ENCODE measurements at places on chromosomes 11 and 22. TPM values are rescaled to one million over a fixed set of nuclear protein-coding genes. Genes with fewer than 3 reads are reported as not detected.

DNA sequence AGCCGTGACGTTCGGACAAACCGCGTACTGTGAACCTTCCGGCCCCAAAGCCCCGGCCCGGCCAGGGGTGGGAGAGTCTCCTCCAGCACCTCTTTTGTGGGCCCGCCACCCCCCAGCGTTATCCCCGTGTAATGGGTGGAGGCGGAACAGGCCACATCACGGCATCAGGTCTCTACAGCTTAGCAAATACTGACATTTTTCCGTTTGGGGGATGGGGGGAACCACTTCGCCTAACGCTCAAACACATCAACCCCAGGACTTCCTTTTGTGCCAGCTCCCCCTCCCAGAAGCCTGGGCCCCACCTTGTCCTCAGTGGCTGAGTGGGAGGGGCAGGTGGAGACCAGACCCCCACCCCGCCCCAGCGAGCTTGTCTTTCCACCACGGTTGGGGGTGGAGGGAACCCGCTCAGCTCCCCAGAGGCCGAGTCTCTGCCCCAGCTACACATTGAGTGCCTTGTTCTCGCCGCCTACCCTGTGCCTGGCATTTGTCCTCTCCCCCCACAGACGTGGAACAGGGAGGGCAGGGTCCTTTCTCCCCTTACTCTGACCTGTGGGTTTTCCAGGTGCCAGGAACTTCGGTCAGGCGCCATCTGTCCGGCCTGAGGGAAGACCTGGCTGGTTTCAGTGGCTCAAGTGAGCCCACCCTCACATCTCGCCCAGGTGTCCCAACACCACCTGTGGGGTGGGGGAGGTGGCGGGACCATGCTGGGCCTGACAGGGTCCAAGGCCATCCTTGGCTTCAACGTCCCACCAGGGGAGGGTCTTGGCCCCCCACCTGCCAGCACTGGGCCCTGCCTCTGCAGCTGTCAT is 29.6 kb downstream of the SBF1 start:
- H3K27ac ChIP-seq, result peak overlapping the region; percentile 15
- no peak overlapping the region for H3K4me3 ChIP-seq
- no peak for DNase-seq
- no peaks in the 10 kb centered on the region for H3K27me3 ChIP-seq
- no peaks in the 10 kb centered on the region for H3K36me3 ChIP-seq
- no peaks in the 10 kb centered on the region for H3K4me1 ChIP-seq

- no peak for DNase-seq
- H3K27me3 ChIP-seq, result no peaks in the 10 kb centered on the region
These were observed 13.0 kb upstream of the CXCR5 start for GRCh38 chr11:118870396-118871343.

DNA sequence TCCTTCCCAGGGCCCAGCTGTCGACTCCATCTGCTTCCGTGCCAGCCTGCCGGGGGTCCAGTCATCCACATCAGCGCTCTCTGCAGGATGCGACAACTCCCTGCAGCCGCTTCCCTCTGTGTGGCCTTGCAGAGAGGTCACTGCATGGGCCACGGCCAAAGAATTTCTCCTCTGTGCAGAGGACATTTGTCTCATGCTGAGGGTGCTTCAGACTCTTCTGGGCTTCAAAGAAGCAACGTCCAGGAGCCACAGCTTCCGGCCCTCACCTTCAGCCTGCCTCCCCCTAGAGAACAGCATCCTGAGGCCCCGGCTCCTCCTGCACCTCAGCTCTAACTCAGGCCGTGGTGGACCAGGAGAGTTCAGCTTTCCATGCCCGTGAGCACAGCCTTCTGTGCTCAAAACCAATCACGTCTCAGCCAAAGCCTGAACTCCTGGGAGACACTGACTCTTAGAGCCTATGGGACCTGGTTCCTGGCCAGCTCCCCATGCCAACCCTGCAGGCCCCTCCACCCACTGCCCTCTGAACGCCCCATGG is 258.9 kb downstream of the BRD1 start:
- no peaks in the 10 kb centered on the region for H3K36me3 ChIP-seq
- H3K27me3 ChIP-seq, result no peaks in the 10 kb centered on the region
- H3K4me1 ChIP-seq, result no peaks in the 10 kb centered on the region
- no peak for DNase-seq

GRCh38 chr11:64035576-64035975 is at the start of gene FLRT1:
Gene FLRT1, plus strand, starts transcription at chr11:64035931. Its CDS starts 80,337 bp downstream, at chr11:64116268.
- H3K27me3 ChIP-seq, result no peaks in the 10 kb centered on the region
- H3K27ac ChIP-seq, result no peak within 1 kb of the TSS
- H3K36me3 ChIP-seq, result no peaks in the 10 kb centered on the region
- peak within 1 kb of the TSS; percentile 47 for H3K4me3 ChIP-seq
- peaks cover 15% of the 10 kb centered on the region for H3K4me1 ChIP-seq

- H3K4me3 ChIP-seq, result no peak overlapping the region
- no peaks in the 10 kb centered on the region for H3K27me3 ChIP-seq
- H3K4me1 ChIP-seq, result peaks cover 5% of the 10 kb centered on the region
These were observed 23.6 kb upstream of the ARHGAP32 start for GRCh38 chr11:129215506-129216245.

The CCT8L2 gene
- total RNA-seq, result not detected

DNA sequence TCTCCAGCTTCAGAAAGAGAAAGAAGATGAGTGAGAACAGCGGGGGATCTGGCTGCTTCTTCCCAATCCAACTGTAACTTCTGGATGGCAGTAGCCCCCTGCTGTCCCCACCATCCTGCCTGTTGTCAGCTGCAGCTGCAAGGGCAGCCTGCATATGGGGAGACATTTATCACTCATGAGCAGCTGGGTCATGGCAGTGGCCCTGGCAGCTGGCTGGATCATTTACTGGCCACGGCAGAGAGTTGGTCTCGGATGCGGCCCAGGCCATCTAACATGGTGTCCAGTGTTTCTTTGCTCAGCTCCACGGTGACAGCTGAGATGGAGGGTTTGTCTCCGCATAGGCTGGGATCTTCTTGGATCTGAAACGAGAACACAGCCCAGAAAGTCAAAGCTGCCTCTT is 14.8 kb downstream of the COMMD9 start:
- peaks cover 9% of the 10 kb centered on the region for H3K4me1 ChIP-seq
- no peak for DNase-seq
- peaks cover 16% of the 10 kb centered on the region for H3K36me3 ChIP-seq

DNA sequence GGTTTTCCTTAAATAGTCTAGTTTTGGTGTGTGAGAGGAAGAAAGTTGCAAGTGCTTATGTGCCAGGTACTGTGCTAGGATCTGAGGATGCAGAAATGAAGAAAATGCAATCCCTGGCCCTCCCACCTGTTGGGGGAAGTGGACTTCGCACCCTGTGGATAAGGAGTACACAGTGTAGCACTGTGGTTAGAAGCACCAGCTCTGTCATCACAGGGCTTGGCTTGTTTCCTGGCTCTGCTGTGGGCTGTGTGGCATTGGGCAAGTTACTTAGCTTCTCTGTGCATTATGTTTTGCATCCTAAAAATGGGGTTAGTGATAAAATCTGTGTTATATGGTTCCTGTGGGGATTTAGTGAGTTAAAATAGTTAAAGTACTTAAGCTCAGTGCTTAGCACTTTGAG is 68.2 kb downstream of the ENDOD1 start:
- no peak overlapping the region for H3K4me3 ChIP-seq
- no peak for DNase-seq
- H3K36me3 ChIP-seq, result no peaks in the 10 kb centered on the region
- no peaks in the 10 kb centered on the region for H3K4me1 ChIP-seq

DNA sequence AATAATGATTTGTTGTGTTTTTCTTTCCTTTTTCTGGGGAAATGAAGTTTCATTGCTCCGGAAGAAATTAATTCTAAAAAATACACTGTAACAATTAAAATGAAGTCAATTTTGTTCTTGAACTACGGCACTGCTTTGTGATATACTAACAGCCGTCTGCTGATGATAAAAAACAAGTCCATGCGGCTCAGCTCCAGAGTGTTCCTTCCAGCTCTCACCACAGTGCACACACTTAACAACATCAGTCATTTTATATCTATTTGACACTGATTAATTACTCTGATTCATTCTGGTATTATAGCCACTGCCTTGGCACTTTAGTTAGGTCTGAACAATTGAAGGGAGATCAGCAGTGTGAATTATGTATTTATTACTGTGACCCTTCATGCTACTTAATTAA is 97.4 kb upstream of the SLC6A5 start:
- no peaks in the 10 kb centered on the region for H3K36me3 ChIP-seq
- H3K4me1 ChIP-seq, result no peaks in the 10 kb centered on the region
- no peaks in the 10 kb centered on the region for H3K27me3 ChIP-seq
- no peak overlapping the region for H3K4me3 ChIP-seq
- no peak overlapping the region for H3K27ac ChIP-seq

- H3K27ac ChIP-seq, result no peak overlapping the region
- no peak for DNase-seq
- no peaks in the 10 kb centered on the region for H3K36me3 ChIP-seq
- H3K4me3 ChIP-seq, result no peak overlapping the region
- no peaks in the 10 kb centered on the region for H3K27me3 ChIP-seq
- peaks cover 6% of the 10 kb centered on the region for H3K4me1 ChIP-seq
These were observed 225.5 kb upstream of the CCDC90B start for GRCh38 chr11:83511646-83512045.

The TRIM6 gene
- total RNA-seq, result 2.1 TPM

Data from body of pancreas (tissue), 4 donors.